Nephron progenitor cell (in vitro differentiated cells): ENCODE measurements at places on chromosomes 13 and 19.
A peak's percentile ranks its signal among the peaks of the same experiment; 100 is the strongest.

- DNase-seq = no peak
Observed at GRCh38 chr19:10372690-10373089, 7.7 kb downstream of the TYK2 start.

GRCh38 chr19:34145741-34146202, 26.5 kb upstream of the LSM14A start:
- DNase-seq = peak; percentile 65

DNA sequence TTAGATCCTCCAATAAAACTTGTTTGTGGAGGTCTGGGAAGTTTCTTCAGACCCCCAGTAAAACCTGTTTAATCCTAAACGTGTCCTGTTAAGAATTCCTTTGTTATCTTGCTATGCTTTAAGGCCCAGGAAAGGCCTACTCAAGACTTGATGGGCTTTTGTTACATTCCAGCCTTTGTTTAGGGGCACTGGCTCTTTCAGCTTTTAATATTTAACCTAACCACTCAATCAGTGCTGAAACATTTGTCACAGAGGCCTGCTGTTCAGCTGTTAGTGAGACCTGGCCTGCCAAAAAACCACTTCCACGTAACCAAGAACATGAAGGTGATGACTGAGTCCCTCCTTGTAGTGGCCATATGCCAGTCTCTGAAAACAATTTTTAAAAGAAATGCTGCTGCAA, 41.7 kb downstream of the PCDH17 start:
- DNase-seq = no peak

- no peak for DNase-seq
Observed at GRCh38 chr13:109010912-109011311, 381.5 kb downstream of the MYO16 start.
